ENCODE measurements at places on chromosomes 11 and 22.
A peak's percentile ranks its signal among the peaks of the same experiment; 100 is the strongest.

DNA sequence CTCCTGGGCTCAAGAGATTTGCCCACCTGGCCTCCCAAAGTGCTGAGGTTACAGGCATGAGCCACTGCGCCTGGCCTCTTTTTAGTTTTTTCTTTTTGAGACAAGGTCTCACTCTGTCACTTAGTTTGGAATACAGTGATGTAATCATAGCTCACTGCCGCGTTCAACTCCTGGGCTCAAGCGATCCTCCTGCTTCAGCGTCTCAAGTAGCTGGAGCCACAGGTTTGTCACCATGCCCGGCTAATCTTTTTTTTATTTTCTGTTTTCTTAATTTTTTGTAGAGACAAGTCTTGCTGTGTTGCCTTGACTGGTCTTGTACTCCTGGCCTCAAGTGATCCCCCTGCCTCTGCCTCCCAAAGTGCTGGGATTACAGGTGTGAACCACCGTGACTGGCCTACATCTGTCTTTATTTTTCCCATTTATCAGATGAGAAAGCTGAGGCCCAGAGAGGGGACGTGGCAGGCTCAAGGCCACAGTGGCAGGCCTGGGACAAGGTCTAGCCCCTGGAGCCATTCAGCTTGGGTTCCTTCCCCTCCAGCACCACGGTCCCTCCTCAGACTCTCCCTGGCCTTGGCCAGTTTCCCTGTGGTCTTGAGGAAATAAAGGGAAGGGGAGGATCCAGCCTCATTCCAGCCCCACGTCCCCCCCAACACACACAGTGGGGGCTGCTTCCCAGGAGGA, 2.8 kb upstream of the KDELR3 start:
- no peak for DNase-seq

DNA sequence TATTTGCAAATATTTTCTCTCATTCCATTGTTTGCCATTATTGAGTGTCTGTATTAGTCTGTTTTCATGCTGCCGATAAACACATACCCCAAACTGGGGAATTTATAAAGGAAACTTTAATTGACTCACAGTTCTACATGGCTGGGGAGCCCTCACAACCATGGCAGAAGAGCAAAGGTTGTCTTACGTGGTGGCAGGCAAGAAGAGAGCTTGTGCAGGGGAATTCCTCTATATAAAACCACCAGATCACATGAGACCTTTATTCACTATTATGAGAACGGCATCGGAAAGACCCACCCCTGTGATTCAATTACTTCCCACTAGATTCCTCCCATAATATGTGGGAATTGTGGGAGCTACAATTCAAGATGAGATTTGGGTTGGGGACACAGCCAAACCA, 10.2 kb downstream of the RASSF10 start:
- DNase-seq, result no peak

DNA sequence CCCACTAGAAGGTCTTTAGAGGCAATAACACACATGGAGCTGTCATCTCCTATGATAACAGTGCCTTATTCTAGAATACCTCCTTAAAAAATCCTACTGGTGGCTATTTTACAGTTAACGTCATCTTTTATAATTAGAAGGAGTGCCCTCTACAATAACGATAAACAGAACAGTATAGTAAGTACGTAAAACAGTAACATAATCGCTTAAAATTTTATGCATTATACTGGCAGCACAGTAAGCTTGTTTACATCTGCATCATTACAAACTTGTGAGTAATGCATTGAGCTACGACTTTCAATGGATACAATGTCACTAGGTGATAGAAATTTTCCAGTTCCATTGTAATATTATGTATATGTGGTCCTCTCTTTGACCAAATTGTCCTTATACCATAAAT, 24.3 kb upstream of the OR8D2 start:
- no peak for DNase-seq

DNA sequence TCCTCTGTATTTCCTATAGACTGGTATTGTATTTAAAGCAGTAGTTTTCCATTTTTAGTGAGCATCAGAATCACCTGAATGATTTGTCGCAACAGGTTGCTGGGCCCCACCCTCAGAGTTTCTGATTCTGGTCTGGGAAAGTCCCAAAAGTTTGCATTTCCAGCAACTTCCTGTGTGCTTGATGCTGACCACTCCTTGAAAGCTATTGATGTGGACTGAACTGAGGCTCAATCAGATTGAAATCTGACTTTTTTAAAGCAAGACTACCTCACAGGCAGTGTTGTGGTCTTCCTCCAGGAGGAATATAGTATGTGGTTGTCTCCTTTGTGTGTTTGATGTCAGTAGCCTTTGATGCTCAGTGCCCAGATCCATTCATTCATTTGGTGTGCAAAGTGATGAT, 17.2 kb upstream of the MPZL2 start:
- no peak for DNase-seq

DNA sequence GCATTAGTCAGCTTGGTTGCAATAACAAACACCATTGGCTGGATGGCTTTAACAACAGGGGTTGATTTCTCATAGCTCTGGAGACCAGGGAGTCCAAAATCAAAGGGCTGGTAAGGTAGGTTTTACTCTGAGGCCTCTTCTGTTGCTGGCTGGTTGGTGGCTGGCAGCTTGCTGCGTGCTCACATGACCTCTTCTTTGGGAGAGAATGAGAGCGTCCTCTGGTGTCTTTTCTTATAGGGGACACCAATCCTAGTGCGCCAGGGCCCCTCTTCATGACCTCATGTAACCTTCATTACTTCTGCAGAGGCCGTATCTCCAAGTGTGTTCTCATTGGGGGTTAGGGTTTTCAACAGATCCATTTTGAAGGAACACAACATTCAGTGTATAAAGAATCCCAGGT, 1308.3 kb downstream of the TBC1D22A start:
- DNase-seq, result no peak

- no peak for DNase-seq
Measured at GRCh38 chr11:36141196-36141953, 147.8 kb downstream of the COMMD9 start.

- peak; percentile 58 for DNase-seq
Measured at GRCh38 chr11:304915-305843, 2.4 kb upstream of the IFITM2 start.

- peak; percentile 81 for DNase-seq
Measured at GRCh38 chr11:112289588-112290492, 29.2 kb upstream of the PLET1 start.

DNA sequence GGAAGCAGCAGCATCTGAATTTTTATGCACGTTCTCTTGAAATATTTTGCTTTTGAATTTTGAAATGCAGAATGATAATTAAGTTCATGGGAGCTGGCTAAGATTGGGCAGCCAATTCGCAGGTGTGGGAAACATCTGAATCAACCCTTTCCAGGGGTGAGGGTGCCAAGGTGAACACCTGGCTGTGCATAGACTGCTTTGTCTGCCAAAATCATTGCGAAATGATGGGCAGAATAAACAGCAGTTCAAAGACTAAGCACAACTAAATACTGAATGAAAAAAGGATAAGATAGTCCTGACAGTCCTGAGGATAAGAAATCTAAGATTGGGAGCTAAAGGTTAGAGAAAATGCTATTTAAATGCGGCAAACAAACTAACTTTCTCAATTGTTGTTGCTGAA, 813.3 kb upstream of the RAG2 start:
- no peak for DNase-seq

- DNase-seq, result no peak
Measured at GRCh38 chr11:35974882-35975589, 31.2 kb downstream of the LDLRAD3 start.

DNA sequence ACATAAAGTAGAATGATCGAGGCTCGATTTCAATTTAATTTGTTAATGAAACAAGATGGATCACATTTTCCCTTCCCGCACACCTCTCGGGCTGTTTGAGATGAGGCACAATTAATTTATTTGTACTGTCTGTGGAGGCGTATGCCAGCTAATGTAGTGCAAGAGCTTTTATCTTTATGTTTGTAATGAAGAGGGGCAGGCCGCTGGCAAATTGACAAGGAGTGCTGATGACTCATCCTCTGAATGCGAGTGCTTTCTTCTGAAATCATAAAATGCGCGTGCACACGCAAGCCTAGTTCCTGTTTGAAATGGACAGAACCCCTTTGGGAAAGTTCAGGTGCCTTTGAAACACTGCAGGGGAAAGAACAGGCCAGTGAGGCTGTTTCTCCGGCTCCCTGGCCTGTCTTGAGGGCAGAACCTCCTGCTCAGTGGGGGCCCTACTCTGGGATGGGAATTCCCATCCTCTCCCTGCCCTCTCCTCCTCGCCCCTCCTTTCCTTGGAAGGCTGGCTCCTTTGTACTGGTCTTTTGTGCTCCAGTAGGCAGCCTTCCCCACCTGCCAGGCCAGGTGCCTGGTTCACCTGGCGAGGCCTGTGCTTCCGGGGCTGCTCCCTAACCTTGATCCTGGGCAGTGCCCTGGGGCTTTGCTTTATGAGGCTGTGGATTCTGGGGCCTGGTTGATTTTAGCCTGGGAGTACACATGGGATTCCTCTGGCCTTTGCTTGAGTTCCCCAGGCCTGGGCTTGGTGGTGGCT, 50.3 kb downstream of the TEAD1 start:
- DNase-seq, result no peak

- DNase-seq, result no peak
Measured at GRCh38 chr11:22431106-22431505, 92.9 kb downstream of the SLC17A6 start.

GRCh38 chr22:45473626-45474237, 29.0 kb upstream of the FBLN1 start:
- DNase-seq, result no peak

- no peak for DNase-seq
Measured at GRCh38 chr22:36017651-36018091, 11.0 kb downstream of the RBFOX2 start.

GRCh38 chr11:92082652-92083051, 142.0 kb upstream of the FAT3 start:
- DNase-seq, result no peak

DNA sequence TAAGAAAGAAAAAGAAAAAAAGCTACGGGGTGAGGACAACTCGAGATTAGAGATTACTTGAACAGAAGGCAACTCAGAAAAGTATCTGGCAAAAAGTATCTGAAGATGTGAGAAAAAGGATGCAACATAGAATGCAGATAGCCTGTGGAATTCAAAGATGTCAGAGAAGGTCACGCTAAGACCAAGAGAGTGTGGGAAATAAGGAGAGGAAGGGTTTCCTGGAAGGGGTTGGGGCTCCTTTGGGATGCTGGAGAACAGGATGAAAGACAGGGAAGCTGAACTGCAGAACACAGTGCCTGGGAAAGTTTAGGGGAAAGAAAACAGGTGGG, 1.2 kb downstream of the GUCY1A2 start:
- DNase-seq, result no peak

DNA sequence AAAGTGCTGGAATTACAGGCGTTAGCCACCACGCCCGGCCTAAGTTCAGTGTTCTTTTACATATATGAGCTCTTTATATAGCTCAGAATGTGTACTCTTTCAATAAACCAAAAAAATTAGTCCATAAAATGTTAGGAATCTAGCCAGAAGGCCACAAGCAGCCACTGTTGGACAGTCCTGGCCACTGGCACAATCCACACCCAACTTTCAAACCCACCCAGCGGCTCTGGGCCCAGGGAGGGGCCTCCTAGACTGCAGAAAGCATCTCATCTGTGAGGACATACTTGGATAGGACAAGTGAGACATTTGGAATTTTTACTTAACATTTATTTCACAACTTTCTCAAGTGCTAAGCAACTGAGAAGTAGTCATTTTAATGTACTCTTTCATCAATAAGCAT, 6.4 kb downstream of the PACSIN2 start:
- DNase-seq, result no peak

DNA sequence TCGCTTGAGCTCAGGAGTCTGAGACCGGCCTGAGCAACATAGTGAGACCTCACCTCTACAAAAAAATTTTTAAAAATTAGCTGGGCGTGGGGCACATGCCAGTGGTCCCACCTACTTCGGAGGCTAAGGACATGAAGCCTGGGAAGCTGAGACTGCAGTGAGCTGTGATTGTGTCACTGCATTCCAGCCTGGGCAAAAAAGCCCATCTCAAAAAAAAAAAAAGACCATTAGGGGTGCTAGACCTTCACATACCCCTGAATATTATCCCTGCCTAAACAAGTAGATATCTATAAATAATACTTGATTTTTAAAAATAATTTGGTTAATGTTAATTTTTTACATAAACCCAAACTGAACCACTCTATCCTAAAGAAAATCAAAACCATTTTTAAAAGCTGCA, 24.2 kb downstream of the NUP98 start:
- no peak for DNase-seq

- no peak for DNase-seq
Measured at GRCh38 chr11:74020539-74020938, 11.7 kb upstream of the UCP3 start.

- no peak for DNase-seq
Measured at GRCh38 chr11:63557570-63557969, 5.6 kb downstream of the PLAAT2 start.

DNA sequence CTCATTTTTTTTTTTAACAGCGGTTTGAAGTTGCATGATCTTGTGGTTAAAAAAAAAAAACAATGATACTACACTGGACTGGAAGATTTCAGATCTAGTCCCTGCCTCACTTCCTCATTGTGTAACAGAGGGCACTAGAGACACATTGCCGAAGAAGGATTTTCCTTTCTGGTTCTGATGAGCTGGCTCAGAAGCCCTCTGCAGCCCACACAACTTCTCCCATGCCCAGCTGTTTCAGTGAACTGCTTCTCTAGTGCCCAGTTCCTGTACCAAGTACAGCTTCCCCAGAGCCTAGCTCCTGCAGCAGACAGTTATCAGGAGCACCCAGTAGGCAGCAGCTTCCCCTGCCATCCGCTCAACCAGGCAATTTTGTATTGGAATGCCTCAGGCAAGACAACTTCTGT, 29.5 kb upstream of the ANO5 start:
- no peak for DNase-seq

- DNase-seq, result no peak
Measured at GRCh38 chr22:49236541-49237075, 591.1 kb downstream of the BRD1 start.

DNA sequence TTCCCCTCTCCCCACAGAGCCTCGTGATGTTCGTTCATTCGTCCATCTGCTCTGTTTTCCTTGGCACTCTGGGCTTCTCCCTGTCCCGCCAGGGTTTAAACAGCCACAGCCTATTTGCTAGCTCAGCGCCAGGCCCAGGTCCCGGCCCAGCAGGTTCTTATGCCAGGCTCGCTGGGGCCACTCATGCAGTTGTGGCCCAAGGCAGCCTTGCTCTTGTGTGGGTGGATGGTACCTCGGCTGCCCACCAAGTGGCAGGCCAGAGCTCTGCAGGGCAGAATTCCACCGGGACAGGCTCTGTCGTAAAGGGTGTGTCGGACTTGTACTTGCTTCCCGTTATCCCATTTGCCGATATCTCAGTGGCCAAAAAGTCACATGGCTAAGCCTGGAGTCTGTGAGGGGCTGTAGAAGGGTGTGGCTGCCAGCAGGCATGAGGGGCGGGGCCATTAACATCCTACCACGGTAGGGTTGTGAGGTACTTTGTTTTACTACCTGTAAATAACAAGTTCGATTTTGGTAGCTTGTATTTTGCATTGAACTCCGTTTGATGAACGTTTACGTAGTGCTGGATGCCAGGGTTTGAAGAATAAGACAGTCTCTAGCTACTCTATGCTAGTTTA, 7.9 kb downstream of the FAM118A start:
- no peak for DNase-seq
